ENCODE measurements at places on chromosomes 2 and 18.
A peak's percentile ranks its signal among the peaks of the same experiment; 100 is the strongest.

- no peak for DNase-seq
Observed at GRCh38 chr2:88841224-88841929, 149.9 kb downstream of the RPIA start.

- DNase-seq: peak; percentile 89
Observed at GRCh38 chr2:136117909-136118818, at the start of gene CXCR4. CXCR4 (minus strand) TSS chr2:136118149; CDS start chr2:136118060, 89 bp downstream.

DNA sequence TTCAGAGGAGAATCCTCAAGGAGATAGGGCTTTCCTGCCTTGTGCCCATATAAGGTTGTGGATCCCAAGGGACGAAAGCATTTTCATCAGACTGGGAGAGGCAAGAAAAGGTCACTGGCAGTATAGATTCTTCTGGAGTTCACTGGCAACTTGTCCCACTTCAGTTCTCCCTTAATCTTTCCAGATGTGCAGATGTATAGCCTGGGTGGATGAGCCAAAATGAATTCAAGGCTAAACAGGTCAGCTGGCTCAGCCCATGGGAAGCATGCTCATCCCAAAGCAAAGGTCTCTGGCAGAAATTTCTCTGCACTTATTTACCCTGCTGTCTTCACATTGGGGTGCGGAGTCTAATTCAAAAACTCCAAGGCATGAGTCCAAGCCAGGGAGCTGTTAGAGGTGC lies 148.9 kb upstream of the TNP1 start:
- no peak for DNase-seq

DNA sequence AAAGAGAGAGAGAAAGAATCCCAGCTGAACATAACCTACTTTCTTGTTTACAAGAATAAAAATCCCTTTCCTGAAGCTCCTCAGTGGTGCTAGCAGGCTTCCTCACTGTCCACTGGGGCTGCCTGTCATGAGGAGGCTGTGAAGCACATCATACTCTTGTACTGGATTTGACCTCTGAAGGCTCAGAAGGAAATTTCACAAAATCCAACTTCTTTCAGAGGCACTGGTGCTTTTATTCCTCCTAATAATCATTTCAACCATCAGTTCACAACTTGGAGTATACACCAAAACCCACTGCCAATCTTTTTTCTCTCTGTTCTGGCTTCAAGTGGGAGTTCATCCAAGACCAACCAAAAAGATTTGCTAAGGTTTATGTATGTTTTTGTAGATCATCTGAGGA lies 48.5 kb downstream of the TMX3 start:
- no peak for DNase-seq

GRCh38 chr2:65026704-65027464 lies 29.3 kb upstream of the CEP68 start:
- no peak for DNase-seq

GRCh38 chr2:156434461-156435291 lies 1.5 kb upstream of the GPD2 start:
- peak; percentile 38 for DNase-seq

DNA sequence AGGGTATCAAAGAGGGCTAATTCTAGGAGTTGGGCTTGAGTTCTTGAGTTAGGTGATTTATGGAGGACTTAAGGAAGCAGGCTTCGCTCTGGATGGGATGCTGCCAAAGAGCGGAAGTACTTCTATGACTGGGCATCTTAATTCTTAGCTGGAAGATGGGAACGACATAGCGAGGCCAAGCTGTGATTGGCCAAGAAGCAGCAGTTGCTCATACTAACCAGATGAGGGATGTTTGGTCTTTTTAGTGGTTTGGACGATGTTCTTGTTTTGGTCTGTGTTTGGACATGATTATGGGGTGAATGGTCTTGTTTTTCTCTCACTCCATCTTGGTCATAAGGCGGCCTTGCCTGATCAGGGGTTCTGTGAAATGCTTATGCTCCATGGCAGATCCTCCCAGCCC lies 133.7 kb downstream of the MSH2 start:
- DNase-seq: no peak

- no peak for DNase-seq
Observed at GRCh38 chr18:75023473-75023872, 185.5 kb downstream of the PTGR3 start.

GRCh38 chr2:191556463-191556862 lies 121.5 kb upstream of the NABP1 start:
- DNase-seq: no peak

DNA sequence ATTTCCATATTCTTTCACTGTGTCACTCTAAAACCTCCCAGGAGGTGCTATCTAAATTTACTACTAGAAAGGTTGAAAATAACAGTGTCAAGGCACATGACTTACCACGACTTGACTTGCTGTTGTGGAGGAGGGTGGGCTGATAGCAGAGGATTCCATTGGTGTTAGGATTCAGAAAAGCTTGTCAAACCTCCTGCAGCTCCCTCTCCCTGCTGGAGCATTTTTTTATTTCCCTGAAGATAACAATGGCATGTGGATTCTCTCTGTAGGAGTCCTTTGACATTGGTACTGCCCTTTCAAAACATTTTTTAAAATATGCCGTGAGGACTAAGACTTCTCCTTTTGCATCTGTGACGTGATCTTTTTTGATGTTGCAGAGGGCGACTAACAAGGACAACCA lies 696.9 kb upstream of the GYPC start:
- no peak for DNase-seq

GRCh38 chr2:120323807-120324399 lies 22.0 kb upstream of the INHBB start:
- no peak for DNase-seq

GRCh38 chr2:207480521-207481040 lies 49.2 kb upstream of the CREB1 start:
- DNase-seq: no peak

GRCh38 chr2:215750763-215751162 lies 262.6 kb downstream of the MREG start:
- no peak for DNase-seq
